HT-29 (cell line): ENCODE measurements at places on chromosomes 2 and 18. TPM values are rescaled to one million over a fixed set of nuclear protein-coding genes. Genes with fewer than 3 reads are reported as not detected.

The RBM45 gene
- total RNA-seq = 6.1 and 10.3 TPM in 2 replicates

The SLC9A2 gene
- total RNA-seq = 0.43 and 0.83 TPM in 2 replicates

The TYMS gene
- 49.2 and 56.4 TPM in 2 replicates for total RNA-seq

The SLC9A4 gene
- total RNA-seq = not detected in 2 replicates

The ANKRD29 gene
- 3.1 and 7.4 TPM in 2 replicates for total RNA-seq

The MPP4 gene
- not detected in 2 replicates for total RNA-seq

The SERPINB10 gene
- not detected in 2 replicates for total RNA-seq

The NEB gene
- 1.0 and 1.2 TPM in 2 replicates for total RNA-seq

The SMPD4 gene
- 71.3 and 76.3 TPM in 2 replicates for total RNA-seq

The GNAL gene
- total RNA-seq = 0.13 and 0.23 TPM in 2 replicates

The CLEC4F gene
- total RNA-seq = not detected in 2 replicates

The NIFK gene
- 25.9 and 28.4 TPM in 2 replicates for total RNA-seq

The C18orf54 gene
- 0.50 and 1.0 TPM in 2 replicates for total RNA-seq

The NFE2L2 gene
- total RNA-seq = 30.8 and 30.9 TPM in 2 replicates

The ACSL3 gene
- 143 and 163 TPM in 2 replicates for total RNA-seq

The RGPD4 gene
- total RNA-seq = not detected in 2 replicates

The KLHL14 gene
- not detected in 2 replicates for total RNA-seq

The MAB21L4 gene
- total RNA-seq = 20.7 and 24.5 TPM in 2 replicates

The DTNA gene
- total RNA-seq = 0.18 TPM in 1 of 2 replicates, not detected in the other

The IL1R2 gene
- 3.9 and 6.6 TPM in 2 replicates for total RNA-seq

The TEKT4 gene
- total RNA-seq = not detected in 2 replicates

The MBP gene
- 27.4 and 28.9 TPM in 2 replicates for total RNA-seq

The FIGLA gene
- not detected in 2 replicates for total RNA-seq

The PJVK gene
- 0.23 and 0.26 TPM in 2 replicates for total RNA-seq

The IL18RAP gene
- total RNA-seq = not detected in 2 replicates

The CXCR4 gene
- 4.9 and 5.4 TPM in 2 replicates for total RNA-seq

The TEX51 gene
- not detected in 2 replicates for total RNA-seq

The GAD1 gene
- 22.6 and 29.8 TPM in 2 replicates for total RNA-seq

The UGT1A4 gene
- total RNA-seq = 3.4 and 3.9 TPM in 2 replicates

The ANKRD53 gene
- 0.28 TPM in 1 of 2 replicates, not detected in the other for total RNA-seq

The TSGA10 gene
- total RNA-seq = 5.5 and 8.4 TPM in 2 replicates

The DRC1 gene
- not detected in 2 replicates for total RNA-seq

The SNORC gene
- 2.6 and 4.9 TPM in 2 replicates for total RNA-seq

The HAAO gene
- not detected in 2 replicates for total RNA-seq

The ICOS gene
- not detected in 2 replicates for total RNA-seq

The ECEL1 gene
- not detected in 2 replicates for total RNA-seq
